ENCODE measurements at places on chromosomes 16 and 17.

DNA sequence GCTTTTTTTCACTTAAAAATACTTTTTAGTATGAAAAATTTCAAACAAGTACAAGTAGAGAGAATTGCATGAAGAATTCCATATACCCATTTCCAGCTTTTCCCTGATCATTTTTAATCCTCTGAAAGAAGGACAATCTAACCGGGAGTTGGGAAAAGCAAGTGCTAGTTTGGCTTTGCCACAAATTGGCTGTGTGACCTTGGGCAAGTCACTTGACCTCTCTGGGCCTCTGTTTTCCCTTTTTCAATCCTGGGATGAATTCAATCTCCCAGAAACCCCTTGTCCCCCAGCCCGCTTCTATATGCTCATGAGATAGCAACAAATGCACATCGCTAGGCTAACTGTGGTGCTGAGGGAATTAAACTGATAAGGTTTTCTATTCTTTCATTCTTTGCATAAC is 49.4 kb downstream of the ASIC2 start:
- DNase-seq, result no peak

- no peak for DNase-seq
Measured at GRCh38 chr16:88888461-88889387, 22.3 kb upstream of the PABPN1L start.

DNA sequence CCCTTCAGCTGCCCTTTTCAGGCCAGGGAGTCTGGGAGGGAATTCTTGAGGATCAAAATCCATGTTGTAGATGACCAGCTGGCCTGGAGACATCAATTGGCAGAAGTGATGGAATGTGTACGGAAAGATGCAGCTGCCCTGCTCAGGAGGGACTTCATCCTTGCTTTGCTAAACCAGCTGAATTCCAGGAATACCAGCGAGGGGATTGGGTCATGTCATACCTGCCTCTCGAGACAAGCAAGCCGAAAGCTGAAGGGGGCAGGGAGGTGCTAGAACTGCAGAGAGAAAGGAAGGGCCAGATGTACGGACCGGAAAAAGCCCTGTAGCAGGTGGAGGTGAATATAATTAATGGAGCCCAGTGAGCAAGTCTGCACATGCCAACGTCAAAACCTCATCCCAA is 25.6 kb upstream of the NTN1 start:
- no peak for DNase-seq

- no peak for DNase-seq
Measured at GRCh38 chr17:4389079-4389478, 22.6 kb upstream of the UBE2G1 start.

DNA sequence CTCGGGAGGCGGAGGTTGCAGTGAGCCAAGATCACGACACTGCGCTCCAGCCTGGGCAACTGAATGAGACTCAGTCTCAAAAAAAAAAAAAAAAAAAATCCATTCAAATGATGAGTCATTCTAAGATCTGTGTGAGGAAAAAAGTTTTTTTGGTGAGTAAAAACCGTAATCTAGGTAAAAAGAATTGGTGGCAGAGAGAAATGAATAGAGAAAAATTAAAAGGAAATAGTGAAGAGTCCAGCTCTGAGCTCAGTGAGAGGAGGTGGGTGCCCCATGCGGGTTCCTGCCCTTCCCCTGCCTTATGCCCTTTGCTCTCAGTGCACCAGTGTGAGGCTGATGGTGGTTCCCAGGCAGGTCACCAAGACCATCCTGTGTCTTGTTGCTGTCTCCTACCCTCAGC is 20.9 kb downstream of the GAN start:
- no peak for DNase-seq

- no peak for DNase-seq
Measured at GRCh38 chr17:73693071-73693470, 48.8 kb upstream of the SDK2 start.

DNA sequence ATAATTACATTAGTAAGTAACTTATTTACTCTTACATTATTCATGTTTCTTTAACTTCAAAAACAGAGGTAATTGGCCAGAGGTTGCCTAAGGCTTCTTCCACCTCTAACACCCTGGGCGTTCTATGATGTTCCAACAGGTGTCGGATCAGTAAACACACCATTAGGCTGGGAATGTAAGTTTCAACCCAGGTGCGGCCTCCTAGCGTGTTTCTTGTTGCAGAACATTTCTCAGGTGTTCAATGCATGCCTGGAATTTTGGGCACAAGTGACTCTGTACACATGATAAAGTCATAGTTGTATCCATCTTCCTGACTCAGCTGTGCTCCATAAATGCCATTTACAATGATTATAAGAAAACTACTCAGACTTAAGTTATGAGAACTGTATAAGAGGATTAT is 1.0 kb downstream of the KRTAP2-2 start:
- no peak for DNase-seq

GRCh38 chr16:84159007-84159406 is 13.9 kb downstream of the DNAAF1 start:
- no peak for DNase-seq

GRCh38 chr17:80260069-80260535 is 550 bp upstream of the RNF213 start:
- no peak for DNase-seq

DNA sequence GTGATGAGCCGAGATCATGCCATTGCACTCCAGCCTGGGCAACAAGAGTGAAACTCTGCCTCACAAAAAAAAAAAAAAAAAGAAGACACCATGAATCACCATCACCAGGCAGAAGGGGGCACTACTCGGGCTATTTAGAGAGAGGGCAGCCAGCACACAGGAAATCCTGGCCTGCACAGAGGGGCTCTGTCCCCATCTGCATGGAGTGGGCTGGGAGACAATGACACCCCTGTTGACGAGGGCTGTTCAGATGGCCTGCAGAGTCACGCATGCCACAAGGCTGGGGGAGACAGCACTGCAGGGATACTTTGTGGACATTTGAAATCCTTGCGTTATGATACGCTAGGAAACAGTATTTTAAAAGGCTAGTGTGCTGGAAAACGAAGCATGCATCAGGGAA is 48.3 kb downstream of the CUEDC1 start:
- no peak for DNase-seq

DNA sequence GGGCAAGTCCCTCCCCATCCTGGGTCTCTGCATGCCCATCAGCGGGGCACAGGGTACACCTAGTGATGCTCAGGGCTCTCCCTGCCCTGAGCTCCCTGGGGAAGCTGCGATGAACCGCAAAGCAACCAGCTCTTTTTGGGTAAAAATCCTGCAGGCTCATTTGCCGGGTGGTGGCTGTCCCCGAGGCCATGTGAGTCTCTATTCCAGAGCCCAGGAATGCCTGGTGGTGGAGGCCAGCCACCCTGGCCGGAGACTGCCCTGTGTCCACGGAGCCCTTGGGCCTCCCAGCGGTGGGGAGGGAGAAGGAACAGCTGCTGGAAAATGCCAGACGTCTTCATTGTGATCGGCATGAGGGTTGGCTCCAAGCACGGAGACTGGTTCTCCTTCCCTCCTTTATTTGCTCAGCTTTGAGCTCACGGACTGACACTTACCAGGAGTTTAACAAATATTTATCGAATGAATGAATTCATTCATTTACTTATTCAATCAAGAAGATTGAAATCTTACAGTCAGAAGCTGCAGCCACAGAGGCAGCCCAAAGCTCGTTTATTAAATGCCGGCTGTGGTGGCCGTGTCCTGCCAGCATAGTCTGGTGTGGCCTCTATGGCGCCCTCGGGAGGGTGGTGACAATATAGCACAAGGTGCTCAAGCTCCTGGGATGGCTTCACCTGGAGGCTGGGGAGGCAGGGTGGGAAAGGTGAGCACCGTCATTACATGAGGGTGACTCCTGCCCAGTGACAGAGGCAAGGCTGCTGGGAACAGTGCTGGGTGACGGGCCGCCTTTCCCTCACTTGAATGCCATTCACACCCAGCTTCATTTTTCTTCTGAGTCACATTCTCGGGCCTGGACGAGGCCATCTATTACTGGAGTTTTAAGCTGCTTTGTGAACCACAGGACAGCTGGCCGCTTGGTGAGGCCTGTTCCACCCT is 31.1 kb upstream of the JPH3 start:
- no peak for DNase-seq

- DNase-seq, result no peak
Measured at GRCh38 chr17:9959377-9959981, 54.4 kb upstream of the RCVRN start.

GRCh38 chr16:85905110-85906095 is 6.4 kb downstream of the IRF8 start:
- DNase-seq, result no peak

GRCh38 chr17:72423718-72424117 is 302.9 kb downstream of the SOX9 start:
- DNase-seq, result no peak

DNA sequence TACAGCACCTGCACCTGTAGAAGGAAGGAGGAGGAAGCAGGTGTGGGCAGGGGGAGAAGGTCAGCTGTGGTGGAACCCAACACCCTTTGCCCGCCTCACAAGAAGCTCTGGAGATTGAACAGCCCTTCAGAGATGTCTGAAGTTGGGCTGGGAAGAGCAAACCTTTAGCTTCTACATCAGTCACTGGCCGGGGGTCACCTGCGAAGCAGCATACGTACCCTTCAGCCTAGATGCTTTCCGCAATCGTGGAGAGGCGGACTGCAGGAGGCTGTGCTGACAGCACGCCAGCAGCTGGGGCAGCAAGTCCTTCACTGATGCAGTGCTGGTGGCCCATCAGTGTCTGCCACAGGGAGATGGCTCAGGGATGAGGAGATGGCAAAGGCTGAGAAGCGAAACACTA is 5.2 kb upstream of the HS3ST3B1 start:
- DNase-seq, result no peak

DNA sequence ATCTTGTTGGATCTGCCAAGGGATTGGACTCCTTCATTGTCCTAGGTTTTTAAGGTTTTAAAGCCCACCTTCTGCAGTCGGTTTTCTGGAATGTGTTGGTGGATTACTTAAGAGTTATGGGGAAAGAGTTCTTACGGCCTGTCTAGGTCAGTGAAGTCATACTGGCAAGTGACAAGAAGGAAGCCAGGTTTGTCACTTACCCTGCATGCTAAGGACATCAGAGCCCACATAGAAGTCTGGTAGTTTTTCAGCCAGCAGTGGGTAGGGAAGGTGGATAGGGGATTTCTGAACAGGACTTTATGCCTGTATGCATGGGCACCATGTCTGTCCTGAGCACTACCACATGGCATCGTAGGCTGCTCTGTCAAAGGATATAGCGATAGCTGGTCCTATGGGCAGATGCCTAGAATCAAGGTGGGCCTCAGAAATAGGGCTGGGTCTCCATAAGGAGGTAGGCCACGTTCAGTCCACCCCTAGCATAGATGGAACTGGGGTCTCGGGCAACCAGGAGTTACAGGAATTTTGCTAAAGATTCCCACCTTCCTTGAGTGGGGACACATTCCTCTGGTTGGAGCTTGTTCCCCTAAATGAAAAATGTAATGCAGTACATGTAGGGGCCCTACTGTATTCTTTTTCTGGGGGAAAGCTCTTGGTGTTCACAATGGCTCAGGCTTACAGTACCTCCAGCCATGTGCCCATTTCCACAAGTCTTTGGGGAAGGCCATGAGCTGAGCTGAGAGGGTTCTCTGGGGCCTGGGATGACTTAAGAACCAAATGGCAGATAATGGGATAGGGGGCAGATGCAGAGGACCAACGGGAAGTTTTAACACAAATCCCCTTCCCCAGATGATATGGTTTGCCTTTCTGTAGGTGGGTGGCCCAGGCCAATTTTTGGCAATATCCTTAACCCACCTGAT is 27.5 kb downstream of the TRPV2 start:
- no peak for DNase-seq

- DNase-seq, result no peak
Measured at GRCh38 chr17:38751808-38752307, 683 bp upstream of the PSMB3 start.

DNA sequence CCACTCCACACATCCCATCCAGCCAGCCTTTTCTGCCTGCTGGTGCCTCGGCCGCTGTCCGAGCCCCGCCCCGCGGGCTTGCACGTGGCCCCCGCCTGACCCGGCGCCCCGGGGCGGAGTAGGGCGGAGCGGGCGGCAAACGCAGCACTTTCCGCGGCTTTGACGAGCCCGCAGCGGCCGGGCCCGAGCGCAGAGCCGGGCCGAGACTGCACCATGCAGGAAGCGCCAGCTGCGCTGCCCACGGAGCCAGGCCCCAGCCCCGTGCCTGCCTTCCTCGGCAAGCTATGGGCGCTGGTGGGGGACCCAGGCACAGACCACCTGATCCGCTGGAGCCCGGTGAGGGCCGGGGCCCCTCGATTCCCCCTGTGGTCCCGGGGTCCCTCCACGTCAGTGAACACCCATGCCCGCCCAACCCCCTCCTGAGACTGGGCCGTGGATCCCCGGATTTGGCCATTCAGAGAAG is at the start of gene HSF4:
TSS of gene HSF4 (plus strand) at position 147 of the 463 bp plus-strand sequence. CDS start at position 214, 67 bp downstream.
- no peak for DNase-seq

DNA sequence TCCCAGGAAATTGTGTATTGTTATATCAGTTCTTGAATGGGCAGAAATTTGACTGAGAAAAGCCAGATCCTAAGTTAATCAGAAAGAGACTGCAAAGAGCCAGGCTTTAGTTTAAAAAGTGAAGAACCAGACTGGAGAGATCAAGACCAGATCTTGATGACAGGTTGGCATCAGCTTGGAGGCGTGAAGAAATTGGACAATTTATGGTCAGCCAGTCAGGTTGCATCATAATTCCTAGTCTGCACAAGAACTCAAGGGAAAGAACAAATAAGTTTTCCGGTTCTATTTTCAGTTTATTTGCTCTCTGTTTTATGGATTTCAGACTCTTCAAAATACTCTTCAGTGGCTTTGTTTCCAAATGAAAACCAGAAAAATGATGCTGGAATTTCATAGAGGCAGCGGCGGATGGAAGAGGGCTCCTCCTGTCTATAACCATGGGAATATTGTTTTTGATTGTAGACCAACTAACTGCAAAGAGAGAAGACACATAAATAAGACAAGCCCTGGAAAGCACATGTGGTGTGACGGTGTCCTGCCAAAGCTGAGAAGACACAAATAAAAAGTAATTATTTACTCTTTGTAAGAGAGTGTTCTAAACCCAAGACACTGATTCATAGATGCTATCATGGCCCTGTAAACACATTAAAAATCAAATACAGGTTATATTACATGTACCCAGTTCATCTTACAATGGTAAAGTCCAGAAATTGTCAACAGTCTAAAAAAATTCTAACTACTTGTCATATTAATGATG is 91.7 kb downstream of the PCTP start:
- no peak for DNase-seq

DNA sequence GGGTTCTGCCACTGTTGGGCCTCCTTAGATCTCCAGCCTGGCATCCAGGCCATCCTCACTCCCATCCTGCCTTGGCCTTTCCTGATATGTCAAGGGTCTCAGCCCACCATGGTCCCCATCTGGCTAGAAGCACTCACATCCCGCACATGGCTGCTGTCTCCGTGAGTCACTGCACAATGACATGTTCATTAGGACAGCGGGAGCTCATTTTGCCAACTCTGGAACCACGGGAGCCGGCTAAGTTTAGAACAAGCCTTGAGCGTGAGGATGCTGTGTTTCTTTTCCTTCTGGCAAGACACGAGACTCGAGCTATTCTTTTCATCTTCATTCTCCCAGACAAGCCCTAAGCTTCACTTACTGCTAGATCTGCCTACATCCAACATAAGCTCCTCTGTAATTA is 65.7 kb upstream of the KSR1 start:
- DNase-seq, result no peak

GRCh38 chr17:12952012-12952411 is 65.8 kb downstream of the ELAC2 start:
- DNase-seq, result no peak

Measured in smooth muscle cell of the brain vasculature (primary cell).